AG09319 (cell line): ENCODE measurements at places on chromosomes 6 and 20.

DNA sequence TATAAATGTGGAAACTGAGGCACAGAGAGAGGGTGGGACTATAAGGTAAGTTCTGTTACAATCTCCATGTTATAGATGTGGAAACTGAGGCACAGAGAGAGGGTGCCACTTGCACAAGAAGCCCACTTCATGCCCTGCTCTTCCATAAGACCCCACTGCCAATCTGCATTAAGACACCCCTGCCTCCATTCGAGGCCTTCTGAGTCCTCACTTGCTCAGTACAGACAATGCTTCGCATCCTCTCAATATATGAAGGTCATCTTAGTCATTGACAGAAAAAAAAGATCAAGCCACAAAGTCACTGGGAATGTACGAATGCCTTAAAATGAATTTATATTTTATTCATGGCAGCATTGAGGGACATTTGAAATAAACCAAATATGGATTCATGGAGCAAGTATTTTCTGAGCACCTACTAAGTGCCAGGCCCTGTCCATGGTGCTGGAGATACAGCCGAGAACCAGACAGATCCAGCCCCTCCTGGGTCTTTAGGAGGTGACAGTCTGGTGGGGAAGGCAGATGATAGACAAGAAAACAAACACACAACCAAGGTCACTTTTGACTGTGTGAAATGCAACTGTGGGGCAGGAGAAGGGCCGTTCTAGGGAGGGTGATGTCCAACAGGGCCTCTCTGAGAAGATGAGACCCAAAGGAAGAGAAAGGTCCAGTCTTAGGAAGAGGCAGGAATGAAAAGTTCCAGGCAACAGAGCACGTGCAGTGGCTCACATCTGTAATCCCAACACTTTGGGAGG lies 92.5 kb upstream of the PTPN1 start:
- DNase-seq = no peak

GRCh38 chr6:15351631-15352030 lies 105.8 kb downstream of the JARID2 start:
- peak; percentile 66 for DNase-seq

GRCh38 chr20:37643400-37643799 lies 50.4 kb upstream of the CTNNBL1 start:
- no peak for DNase-seq

GRCh38 chr6:36343109-36343680 lies 6.5 kb upstream of the BNIP5 start:
- DNase-seq = no peak

DNA sequence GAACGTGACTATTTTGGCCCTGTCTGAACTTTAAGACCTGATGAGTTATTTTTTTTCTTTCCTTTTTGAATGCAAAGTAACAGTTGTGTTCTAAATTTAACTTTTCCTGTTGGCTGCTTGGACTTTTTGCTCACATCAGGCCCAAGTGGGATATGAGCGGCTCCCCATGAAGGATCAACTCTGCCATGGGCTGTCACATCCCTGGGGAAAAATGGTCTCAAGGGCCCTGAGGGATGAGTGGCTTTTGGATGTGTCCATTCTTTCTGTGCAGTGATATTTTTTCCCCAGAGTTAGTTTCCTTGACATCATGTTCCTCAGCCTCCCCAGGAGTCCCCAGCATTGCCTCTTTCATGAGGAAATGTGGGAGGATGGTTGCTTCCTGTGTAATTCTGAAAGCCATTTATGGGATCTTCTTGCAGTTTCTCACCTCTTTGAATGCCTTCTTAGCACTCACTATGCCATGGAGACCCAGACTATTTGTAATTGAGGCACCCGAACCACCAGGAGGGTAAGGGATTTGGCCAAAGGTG lies 92.5 kb downstream of the SLC24A3 start:
- no peak for DNase-seq

DNA sequence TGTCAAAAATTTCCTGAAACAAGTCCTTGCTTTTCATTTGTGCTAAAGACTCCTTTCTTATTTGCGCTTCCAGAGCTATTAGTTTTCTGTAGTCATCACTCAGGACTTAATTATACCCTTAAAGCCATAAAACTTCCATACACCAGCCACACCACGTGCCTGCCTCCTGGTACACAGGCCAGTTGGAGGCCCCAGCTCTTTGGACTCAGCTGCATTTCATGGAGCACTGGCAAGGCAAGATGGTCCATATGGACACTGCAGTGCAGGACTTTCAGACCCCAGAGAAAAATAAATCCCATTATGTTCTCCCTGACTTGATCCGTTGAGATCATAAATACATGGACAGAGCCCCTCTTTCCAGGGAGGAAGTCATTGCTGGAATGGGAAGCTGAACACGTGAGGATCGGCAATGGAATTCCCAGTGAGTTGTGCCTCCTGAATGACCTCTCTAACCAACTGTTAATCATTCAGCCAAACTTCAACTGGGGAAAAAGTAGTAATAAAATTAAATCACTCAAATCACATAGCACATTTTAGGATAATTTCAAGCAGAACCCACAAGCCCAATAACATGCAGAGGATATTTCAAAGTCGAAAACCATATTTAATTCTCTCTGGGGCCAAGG lies 173.1 kb downstream of the HACE1 start:
- DNase-seq = no peak

DNA sequence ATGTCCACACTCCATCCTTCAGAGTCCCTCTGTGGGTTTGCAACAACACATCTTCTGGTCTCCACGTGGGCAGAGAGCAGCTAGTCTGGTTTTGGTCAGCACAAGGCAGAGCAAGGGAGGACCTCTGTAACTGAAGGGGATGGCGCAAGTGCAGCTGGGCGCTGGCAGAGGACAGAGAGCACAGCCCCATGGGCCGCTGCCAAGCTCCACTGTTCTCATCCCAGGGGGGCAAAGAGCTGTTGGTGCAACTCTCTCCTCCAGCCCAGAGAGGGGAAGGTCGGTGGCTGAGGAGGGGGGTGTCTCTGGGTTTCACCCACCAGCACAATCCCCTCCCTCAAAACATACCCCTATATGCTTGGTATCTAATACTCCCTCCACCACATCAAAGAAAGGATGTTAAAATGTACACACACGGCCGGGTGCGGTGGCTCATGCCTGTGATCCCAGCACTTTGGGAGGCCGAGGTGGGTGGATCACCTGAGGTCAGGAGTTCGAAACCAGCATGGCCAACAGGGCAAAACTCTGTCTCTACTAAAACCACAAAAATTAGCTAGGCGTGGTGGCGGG lies 9.1 kb downstream of the ATP9A start:
- no peak for DNase-seq

GRCh38 chr20:32167552-32167951 lies 40.0 kb downstream of the PLAGL2 start:
- no peak for DNase-seq
